Thoracic aorta (tissue), 2 donors: ENCODE measurements at places on chromosomes 1 and 21.
A peak's percentile ranks its signal among the peaks of the same experiment; 100 is the strongest.

- H3K4me3 ChIP-seq: no peak overlapping the region
- H3K36me3 ChIP-seq: no peaks in the 10 kb centered on the region
- H3K27me3 ChIP-seq: no peaks in the 10 kb centered on the region
- H3K4me1 ChIP-seq: peaks cover 5% of the 10 kb centered on the region
- no peak for DNase-seq
- no peak overlapping the region for H3K27ac ChIP-seq
Measured at GRCh38 chr1:109109906-109110305, 4.0 kb upstream of the ELAPOR1 start.

DNA sequence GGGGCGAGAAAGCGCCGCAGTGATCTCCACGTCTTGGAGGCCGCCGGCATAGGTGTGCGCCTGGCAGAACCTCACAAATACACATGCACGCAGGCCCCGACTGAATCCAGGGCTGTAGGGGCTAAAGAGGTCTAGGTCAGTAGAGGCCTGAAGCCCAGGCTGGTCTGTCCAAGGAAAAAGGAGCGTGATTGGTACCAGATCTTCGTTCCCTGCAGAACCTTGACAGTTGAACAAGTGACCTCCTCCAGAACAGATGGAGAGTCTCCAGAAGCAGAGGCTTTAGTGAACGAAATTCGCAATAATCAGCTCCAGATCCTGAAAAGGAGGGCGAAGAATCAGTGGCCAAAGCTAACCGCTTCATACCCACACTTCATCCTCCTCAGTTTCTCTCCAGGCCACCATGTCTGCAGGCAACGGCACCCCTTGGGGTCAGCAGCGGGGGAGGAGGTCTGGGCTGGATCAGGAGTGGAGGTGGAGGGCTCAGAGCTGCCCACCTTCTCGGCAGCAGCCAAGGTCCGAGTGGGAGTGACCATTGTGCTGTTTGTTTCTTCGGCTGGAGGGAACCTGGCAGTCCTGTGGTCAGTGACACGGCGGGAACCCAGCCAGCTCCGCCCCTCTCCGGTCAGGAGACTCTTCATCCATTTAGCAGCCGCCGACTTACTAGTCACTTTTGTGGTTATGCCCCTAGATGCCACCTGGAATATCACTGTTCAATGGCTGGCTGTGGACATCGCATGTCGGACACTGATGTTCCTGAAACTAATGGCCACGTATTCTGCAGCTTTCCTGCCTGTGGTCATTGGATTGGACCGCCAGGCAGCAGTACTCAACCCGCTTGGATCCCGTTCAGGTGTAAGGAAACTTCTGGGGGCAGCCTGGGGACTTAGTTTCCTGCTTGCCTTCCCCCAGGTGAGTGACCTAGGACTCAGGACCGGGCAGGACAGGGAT, 749 bp upstream of the PEX11B start:
- H3K4me1 ChIP-seq: peaks cover 29% of the 10 kb centered on the region
- H3K27ac ChIP-seq: peak overlapping the region; percentile 83
- no peaks in the 10 kb centered on the region for H3K27me3 ChIP-seq
- peaks cover 11% of the 10 kb centered on the region for H3K36me3 ChIP-seq
- peak overlapping the region; percentile 86 for H3K4me3 ChIP-seq
- no peak for DNase-seq

- H3K27me3 ChIP-seq: no peaks in the 10 kb centered on the region
- H3K36me3 ChIP-seq: no peaks in the 10 kb centered on the region
- DNase-seq: no peak
- H3K4me3 ChIP-seq: no peak overlapping the region
- no peaks in the 10 kb centered on the region for H3K4me1 ChIP-seq
Measured at GRCh38 chr1:86596224-86596623, 49.3 kb downstream of the CLCA4 start.

DNA sequence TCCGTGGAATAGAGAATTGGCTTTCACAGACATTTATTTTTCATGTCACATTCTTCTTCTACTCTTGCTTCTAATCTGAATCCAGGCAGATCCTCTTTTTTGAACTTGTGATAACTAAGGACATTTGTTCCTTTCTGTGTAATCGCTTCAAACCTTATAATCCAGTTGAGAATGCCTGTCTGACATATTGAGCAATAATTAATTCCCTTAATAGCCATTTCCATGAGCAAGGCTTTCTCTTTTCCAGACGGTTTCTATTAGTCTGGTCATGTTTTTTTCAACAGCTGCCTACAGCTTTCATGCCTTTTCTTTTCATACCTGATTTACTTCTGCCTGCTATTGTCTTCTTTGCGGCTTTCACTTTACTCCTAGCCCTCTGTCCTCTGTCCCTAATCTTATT, 163.4 kb downstream of the CYYR1 start:
- H3K4me1 ChIP-seq: peaks cover 10% of the 10 kb centered on the region
- no peak overlapping the region for H3K4me3 ChIP-seq
- H3K27ac ChIP-seq: no peak overlapping the region
- H3K36me3 ChIP-seq: no peaks in the 10 kb centered on the region
- DNase-seq: no peak

- no peak overlapping the region for H3K4me3 ChIP-seq
- H3K4me1 ChIP-seq: no peaks in the 10 kb centered on the region
- no peak for DNase-seq
- no peak overlapping the region for H3K27ac ChIP-seq
- no peaks in the 10 kb centered on the region for H3K36me3 ChIP-seq
Measured at GRCh38 chr1:47459253-47459788, 21.5 kb downstream of the FOXD2 start.

DNA sequence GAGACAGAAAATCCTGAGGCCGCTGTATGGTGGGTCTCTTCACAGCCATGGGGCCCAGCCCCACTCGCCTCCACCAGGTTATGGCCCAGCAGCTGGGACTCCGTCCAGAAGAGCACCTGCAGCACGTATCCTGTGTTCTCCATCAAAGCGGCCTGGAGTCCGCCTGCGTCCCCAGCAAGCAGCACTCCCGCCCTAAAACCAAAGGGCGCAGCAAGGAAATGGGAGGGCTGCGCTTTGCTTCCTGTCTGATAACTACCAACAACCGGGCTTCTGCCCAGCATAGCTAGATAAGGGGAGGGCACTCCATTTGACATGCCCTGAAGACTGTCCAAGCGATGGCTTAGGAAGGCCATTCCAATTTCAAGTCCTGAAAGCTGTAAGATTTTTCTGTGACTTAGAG, 119.9 kb downstream of the KCNJ15 start:
- peak overlapping the region; percentile 15 for H3K4me3 ChIP-seq
- no peaks in the 10 kb centered on the region for H3K27me3 ChIP-seq
- peak overlapping the region; percentile 56 for H3K27ac ChIP-seq
- H3K4me1 ChIP-seq: peaks cover 54% of the 10 kb centered on the region

DNA sequence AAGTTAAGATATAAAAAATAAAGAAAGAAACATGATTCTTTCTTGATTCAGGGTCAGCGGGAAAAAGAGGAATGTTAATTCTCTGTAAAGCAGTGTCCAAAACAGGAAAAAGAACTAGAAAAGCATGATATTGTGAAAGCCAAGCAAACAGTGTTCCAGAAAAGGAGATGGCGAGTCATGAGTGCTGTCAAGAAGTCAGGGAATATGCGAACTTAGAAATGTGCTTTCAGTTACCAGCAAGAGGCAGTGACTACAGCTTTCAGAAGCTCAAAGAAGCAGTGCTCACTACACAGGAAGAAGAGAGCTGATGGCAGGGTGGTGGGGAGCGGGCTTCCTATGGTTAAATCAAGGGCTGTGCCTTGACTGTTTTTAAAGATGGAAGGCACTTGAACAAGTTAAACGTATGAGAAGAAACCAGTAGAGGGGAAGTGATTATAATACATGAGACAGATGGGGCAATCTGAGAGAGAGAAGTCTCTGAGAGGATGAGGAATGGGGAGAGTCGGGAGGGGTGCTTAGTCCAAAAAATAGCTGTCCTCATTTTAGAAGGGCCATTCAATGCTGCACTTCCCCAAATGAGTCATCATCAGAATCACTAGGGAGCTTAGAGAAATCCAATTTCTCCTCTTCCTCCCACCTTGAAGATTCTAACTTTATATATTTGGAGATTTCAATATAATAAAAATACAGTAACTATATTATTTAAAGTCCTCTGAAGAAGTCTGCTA, 90.4 kb downstream of the KCNK1 start:
- peaks cover 4% of the 10 kb centered on the region for H3K4me1 ChIP-seq
- H3K27me3 ChIP-seq: no peaks in the 10 kb centered on the region
- H3K27ac ChIP-seq: no peak overlapping the region
- no peaks in the 10 kb centered on the region for H3K36me3 ChIP-seq

DNA sequence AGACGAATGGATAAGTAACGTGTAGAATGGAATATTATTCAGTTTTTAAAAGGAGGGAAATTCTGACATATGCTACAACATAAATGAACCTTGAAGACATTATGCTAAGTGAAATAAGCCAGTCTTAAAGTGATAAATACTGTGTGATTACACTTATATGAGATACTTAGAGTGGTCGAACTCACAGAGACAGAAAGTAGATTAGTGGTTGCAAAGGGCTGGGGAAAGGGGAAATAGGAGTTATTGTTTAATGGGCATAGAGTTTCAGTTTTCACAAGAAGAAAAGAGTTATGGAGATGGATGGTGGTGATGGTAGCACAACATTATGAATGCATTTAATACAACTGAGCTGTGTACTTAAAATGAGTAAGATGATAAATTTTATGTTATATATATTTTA, 14.7 kb upstream of the AHCYL1 start:
- H3K27ac ChIP-seq: no peak overlapping the region
- no peaks in the 10 kb centered on the region for H3K4me1 ChIP-seq
- no peaks in the 10 kb centered on the region for H3K36me3 ChIP-seq
- DNase-seq: no peak
- H3K4me3 ChIP-seq: no peak overlapping the region
- no peaks in the 10 kb centered on the region for H3K27me3 ChIP-seq

DNA sequence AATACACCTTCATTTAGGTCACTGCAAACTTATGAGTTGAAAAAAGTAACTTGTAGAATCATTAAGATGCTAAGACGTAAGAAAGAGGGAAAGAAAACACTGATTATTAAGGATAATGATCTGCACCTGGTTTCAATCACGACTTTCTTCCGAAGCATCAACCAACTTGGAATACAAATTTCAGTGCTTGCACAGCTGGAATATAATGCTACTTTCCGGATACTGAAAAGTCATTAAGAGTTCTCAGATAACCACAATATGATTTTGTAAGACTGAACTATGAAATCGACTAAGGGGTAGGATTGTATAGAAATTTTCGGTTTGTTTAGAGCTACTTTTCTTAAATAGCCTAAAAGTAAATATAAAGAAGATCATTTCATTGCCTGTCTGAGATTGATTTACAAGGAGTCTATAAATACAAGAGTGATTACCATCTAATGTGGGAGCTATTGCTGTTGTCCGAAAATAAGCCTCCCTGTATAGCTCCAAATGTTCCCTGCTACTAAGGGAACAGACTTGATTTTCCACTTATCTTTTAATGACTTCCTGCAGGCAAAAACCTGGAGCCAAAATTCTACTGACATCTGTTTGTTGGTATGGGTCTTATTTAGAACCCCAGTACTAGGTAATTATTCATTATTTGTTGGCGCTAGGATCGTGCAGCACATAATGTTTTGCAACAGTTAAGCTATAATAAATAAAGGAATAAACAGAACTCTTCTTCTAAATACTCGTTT, 673.3 kb downstream of the KCNT2 start:
- H3K4me3 ChIP-seq: no peak overlapping the region
- H3K27ac ChIP-seq: no peak overlapping the region
- H3K27me3 ChIP-seq: no peaks in the 10 kb centered on the region
- H3K4me1 ChIP-seq: no peaks in the 10 kb centered on the region

DNA sequence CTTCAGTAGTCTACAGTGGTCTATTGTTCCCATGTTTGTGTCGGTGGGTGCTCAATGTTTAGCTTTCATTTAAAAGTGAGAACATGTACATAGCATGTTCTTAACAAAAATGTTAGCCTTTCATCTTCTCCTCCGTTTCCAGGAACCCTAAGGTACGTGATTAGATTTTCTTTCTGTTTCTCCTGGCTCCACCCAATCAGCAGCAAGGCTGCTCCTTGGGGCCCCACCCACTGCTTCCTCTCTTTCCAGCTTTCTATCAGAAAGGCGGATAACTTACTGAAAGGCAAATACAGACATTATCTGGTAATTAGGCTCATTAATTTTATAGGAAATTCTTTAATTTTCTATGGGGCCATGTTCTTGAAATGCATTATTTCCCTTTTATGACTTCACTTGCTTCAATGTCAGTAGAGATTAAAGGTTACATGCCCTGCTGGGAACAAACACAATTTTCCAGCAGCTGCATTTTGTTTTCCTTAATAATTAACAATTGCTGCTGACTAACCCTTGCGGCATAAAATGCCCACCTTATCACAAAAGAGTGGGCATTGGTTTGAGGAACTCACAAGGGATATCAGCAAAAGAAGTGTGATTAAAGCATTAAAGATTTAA, 324.9 kb upstream of the SNX7 start:
- H3K27ac ChIP-seq: no peak overlapping the region
- no peaks in the 10 kb centered on the region for H3K36me3 ChIP-seq
- no peaks in the 10 kb centered on the region for H3K27me3 ChIP-seq
- DNase-seq: no peak

- no peak overlapping the region for H3K4me3 ChIP-seq
- no peaks in the 10 kb centered on the region for H3K36me3 ChIP-seq
- H3K27me3 ChIP-seq: no peaks in the 10 kb centered on the region
- H3K4me1 ChIP-seq: no peaks in the 10 kb centered on the region
- DNase-seq: no peak
Measured at GRCh38 chr1:53715478-53715877, 23.5 kb downstream of the GLIS1 start.

GRCh38 chr1:66316464-66317247, 217.3 kb upstream of the SGIP1 start:
- DNase-seq: no peak
- no peak overlapping the region for H3K4me3 ChIP-seq
- no peaks in the 10 kb centered on the region for H3K27me3 ChIP-seq
- H3K4me1 ChIP-seq: peaks cover 4% of the 10 kb centered on the region
- H3K36me3 ChIP-seq: no peaks in the 10 kb centered on the region

- H3K4me3 ChIP-seq: no peak overlapping the region
- DNase-seq: no peak
- no peaks in the 10 kb centered on the region for H3K36me3 ChIP-seq
- H3K27me3 ChIP-seq: no peaks in the 10 kb centered on the region
- no peak overlapping the region for H3K27ac ChIP-seq
Measured at GRCh38 chr21:42179316-42179715, 39.6 kb upstream of the ABCG1 start.

DNA sequence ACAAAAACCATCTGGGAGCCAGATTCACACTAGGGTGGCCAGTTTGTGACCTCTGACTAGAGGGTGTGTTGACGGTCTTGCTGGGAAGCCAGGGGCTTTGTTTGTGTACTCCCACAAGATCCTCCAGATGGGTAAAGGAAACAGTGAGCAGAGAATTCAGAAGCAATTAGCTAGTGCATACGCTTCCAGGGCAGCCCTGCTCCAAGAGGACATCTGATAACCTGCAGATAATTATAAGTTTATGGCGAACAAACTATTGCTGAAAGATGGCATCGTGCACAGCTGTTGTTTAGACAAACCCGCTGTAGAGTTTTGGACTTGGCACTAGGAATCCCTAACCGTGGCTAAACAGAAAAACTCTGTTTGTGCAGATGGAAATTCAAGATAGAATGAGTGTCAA, 326.4 kb downstream of the TGFB2 start:
- H3K4me3 ChIP-seq: no peak overlapping the region
- no peaks in the 10 kb centered on the region for H3K27me3 ChIP-seq
- H3K4me1 ChIP-seq: no peaks in the 10 kb centered on the region
- no peak for DNase-seq
- no peak overlapping the region for H3K27ac ChIP-seq
